ENCODE measurements at places on chromosomes 2 and 18.

DNA sequence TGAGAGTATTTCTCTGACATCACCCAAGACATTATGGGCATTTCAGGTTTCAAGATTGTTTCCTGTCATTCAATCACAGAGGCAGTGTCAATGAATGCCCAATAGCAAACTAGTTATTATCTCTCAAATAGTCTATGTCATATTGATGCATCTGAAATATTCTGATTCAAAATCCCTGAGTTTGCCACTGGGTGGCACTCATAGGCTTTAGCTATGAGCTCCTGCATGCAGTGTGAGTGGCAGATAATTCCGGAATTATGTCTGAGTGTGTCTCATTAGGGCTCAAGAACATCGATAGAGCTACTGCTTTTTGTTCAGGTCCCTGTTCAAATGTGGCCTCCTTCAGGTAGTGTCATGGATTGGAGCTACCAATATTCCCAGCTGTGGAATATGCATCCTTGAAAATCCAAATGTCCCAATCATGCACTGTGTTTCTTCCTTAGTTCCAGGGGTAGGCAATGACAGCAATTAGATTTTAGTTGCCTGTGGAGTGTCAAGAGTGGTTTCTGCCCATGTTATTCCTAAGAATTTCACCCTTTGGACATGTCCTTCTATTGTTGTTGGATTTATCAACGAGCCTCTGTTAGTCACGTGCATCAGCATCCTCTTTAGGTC, 7.8 kb upstream of the OR6B3 start:
- DNase-seq = peak; percentile 41

- DNase-seq = no peak
Observed at GRCh38 chr18:26286008-26286407, 59.8 kb downstream of the TAF4B start.

- DNase-seq = no peak
Observed at GRCh38 chr2:25838152-25838756, 40.0 kb downstream of the ASXL2 start.

- no peak for DNase-seq
Observed at GRCh38 chr2:235098736-235099494, 147.1 kb downstream of the SH3BP4 start.

GRCh38 chr2:137659616-137660015, 304.7 kb upstream of the HNMT start:
- DNase-seq = peak; percentile 79

- DNase-seq = no peak
Observed at GRCh38 chr2:216553093-216553478, 54.4 kb downstream of the RPL37A start.

DNA sequence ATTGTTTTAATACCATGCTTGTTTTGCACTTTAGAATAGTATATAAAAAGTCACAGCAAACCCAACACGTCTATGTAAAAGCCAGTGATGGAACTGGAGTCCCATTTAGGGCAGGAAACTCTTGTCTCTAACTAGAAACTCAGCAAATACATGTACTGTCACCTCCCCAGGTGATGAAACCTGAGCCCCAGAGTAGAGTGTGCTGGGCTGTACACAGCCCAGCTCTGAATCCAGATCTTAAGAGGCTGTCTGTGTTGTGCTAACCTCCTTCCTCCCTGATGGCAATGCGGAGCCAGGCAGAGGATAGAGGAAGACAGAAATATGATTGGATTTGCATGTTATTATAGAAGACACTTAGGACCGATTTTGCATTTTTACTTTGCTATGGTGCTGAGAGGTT, 317.5 kb upstream of the TRIB2 start:
- peak; percentile 79 for DNase-seq

- DNase-seq = no peak
Observed at GRCh38 chr2:7071916-7072556, 154.8 kb downstream of the RNF144A start.

DNA sequence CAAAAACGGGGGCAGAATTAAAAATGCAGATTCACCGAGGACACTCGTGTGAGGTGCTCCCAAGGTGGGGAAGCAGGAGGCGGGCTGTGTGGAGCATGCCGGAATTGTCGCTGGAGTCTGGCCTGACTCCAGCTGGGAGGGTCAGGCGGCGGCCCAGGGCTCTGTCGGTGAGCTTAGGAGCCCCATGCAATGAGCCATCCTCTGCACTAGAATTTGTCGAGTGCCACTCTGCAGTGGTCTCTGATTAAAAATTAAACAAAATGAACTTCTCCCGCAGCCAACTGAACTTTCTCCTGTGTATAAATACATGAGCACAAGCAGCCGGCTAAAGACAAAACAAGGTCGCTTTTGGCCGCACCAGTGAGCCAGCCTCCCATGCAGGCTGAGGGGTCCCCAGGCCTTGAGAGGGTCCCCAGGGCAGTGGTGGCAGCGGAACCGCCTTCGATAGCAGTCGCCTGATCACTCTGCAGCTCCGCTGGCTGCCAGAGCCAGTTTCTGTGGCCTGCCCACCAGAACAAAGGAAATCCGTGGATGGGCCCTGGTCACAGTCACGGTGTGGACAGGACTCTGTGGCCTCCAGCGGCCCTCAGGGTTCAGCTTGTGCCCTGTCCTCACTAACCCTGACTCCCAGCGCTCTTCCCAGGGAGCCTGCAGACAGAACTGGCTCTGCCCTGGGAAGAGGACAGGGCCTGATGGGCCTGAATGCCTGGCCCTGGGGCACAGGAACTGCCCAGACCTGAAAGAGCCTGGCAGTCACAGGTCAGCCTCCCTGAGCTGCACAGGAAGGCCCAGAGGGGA, 201.3 kb downstream of the EIPR1 start:
- no peak for DNase-seq

DNA sequence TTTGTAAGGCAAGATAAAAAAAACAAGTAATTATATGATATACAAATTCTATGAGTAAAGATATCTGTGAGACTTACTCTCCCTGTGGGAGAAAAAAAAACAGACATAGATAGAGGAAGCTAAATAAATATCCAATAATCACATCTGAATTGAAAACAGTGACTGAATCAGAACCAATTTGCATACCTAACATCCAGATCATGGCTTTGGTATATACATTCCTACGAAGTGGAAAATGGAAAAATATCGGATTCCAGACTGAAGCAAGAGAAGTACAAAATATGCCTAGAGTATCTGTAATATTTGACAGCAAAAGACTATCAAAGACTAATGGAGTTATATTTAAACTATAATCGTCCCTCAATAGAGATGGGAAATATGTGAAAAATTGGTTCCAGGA, 1108.1 kb upstream of the CHAC2 start:
- DNase-seq = no peak

DNA sequence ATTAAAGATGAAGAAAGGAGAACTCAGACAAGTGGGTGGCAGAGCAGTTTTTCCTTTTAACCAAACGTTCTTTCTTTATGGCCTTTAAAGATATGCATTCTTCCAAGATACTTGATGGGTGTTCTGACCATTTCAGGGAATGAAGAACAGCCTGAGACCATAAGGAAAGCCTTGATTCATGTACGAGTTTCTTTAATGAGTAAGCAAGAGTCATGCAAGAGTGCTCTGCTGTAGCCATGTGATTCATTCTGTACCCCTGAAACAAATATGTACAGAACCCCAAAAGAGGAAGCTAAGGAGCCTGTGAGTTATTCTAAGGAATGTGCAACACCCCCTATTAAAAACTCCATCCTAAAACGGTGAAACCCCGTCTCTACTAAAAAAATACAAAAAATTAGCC, 372.8 kb downstream of the MTX2 start:
- no peak for DNase-seq

GRCh38 chr2:86372133-86372532, 34.7 kb upstream of the REEP1 start:
- no peak for DNase-seq

GRCh38 chr2:60520151-60520876, 33.1 kb downstream of the BCL11A start:
- no peak for DNase-seq

- no peak for DNase-seq
Observed at GRCh38 chr2:190965580-190966222, 48.3 kb downstream of the STAT1 start.

GRCh38 chr2:60365556-60365955, 187.9 kb downstream of the BCL11A start:
- no peak for DNase-seq

DNA sequence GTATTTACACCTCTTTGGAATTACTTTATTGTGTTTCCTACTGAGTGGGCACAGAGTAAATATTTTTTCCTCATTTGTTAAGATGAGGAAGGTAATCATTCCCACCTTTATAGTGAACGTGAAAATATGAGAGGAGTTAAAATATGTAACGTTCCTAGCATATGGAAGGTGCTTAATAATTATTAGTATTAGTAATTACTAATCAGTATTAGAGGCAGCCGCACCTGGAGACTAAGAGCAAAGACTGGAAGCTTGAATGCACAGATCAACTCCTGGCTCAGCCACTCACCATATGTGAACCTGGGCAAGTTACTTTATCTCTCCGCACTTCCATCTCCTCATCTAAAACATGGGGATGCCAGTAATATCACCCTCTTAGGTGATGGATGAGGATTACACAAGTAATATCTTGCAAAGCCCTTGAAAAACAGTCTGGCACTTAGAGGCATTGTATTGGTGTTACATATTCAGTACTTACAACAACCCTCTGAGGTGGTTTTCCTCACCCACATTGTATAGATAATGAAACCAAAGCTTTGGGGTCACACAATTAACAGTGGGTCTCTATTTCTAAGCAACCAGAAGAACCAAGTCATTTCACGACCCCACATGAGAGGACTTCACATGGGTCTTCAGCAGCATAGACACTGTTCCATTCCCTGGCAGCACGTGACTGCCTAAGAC, 100.3 kb upstream of the KCTD1 start:
- DNase-seq = no peak
